ENCODE measurements at places on chromosomes 4 and X.

- DNase-seq = peak; percentile 65
Observed at GRCh38 chr4:54102531-54103106, 2.7 kb downstream of the GSX2 start.

GRCh38 chr4:114281164-114281960 lies 301.9 kb upstream of the ARSJ start:
- no peak for DNase-seq

- peak; percentile 67 for DNase-seq
Observed at GRCh38 chrX:68462653-68463052, 29.4 kb upstream of the OPHN1 start.

DNA sequence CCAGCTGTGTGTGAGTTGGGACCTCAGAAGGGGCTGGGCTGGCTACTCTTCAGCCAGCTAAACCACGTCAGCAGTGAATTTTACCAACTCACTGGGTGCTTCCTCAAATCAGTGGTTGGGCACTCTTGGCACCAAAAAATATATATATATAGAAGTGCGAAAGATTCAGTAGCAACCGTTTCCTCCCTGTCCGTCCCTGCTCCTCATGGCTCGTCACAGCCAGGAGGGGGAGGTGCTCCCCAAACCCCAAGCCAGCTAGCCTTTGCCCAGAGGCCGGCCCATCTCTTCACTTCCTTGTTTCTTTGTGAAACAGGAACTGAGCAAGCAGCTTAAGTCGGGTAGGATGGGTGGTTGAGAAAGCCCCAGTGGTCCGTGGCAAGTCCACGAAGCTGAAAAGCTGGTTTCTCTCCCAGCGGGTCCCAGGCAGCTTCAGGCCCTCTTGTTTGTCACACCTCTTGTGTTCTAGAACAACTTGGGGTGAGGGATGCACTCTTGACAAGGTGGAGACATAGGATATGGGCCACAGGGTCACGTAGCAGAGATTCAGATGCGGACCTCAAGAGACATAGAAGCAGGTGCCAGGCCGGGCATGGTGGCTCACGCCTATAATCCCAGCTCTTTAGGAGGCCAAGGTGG lies 6.8 kb upstream of the SASH3 start:
- no peak for DNase-seq

DNA sequence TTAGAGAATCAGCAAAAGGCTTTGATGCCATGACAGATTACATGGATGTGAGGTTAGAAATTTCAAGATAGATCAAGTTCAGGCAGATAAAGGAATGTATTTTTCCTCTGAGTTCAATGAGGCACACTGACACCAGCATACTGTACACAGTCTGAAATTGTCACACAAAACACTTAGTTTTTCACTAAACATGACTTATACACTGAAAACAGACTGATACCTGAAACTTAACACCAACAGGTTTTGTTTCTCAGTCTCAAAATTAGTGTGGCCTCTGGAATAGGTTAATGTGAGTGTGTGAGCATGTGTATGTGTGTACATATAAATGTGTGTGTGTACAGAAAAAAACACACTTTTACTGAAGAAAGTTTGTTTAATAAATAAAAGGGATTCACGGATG lies 129.9 kb upstream of the SLITRK2 start:
- no peak for DNase-seq

GRCh38 chr4:54097152-54097551 lies 2.8 kb upstream of the GSX2 start:
- DNase-seq = no peak

GRCh38 chrX:153669901-153670731 lies 3.5 kb downstream of the PNCK start:
- DNase-seq = no peak

GRCh38 chrX:130110379-130111219 lies at the start of gene ELF4:
Gene ELF4 (minus strand): TSS chrX:130110497. CDS start chrX:130081330, 29,167 bp downstream.
- peak; percentile 48 for DNase-seq

GRCh38 chr4:29240641-29241040 lies 1479.5 kb upstream of the PCDH7 start:
- DNase-seq = no peak

DNA sequence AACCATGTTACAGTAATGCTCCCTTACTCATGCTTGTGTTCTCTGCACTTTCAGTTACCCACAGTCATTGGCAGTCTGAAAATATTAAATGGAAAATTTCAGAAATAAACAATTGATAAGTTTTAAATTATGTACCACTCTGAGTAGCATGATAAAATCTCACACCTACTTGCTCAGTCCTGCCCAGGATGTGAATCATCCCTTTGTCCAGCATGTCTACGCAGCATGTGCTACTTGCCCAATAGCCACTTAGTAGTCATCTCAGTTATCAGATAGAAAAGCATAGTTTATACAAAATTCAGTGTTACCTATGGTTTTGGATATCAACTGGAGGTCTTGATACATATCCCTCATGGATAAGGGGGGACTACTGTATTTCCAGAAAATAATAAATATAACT lies 577.1 kb downstream of the GALNTL6 start:
- DNase-seq = no peak

DNA sequence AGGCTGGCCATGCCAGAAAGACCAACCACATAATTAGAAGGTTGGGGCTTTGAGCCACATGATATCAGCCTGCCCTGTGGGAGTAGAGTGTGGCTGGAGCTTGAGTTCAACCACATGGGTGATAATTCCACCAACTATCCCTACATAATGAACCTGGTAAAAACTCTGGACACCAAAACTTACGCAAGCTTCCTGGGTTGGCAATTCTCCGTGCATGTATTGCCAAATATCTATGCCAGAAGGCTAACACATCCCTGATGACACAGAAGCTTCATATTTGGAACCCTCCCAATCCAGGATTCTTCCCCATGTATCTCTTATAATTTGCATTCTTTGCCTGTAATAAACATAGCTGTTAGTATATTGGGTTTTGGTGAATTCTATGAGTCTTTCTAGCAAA lies 68.2 kb downstream of the FUNDC1 start:
- DNase-seq = no peak

Data from eye (tissue), 1 donor.